HT1080 (cell line): ENCODE measurements at places on chromosomes 1 and 21. TPM values are rescaled to one million over a fixed set of nuclear protein-coding genes. Genes with fewer than 3 reads are reported as not detected.

DNA sequence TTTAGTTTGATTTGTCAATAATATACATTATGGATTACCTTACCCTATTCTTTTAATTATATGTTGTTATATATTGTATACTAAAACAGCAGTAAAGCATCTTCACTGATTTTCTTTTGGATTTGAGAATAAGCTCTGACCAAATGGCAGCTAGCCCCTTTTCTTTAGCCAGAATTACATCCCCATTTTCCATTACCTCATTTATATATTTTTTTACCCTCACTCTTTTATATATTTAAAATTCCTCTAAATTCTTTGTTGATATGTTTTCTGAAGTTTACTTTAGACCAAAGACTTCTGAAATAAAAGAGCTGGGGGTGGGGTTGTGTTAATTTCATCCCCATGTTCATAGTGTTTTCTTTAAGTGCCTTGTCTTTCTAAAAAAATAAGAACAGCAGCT lies 24.6 kb downstream of the ANGPTL1 start:
- no peak for DNase-seq

DNA sequence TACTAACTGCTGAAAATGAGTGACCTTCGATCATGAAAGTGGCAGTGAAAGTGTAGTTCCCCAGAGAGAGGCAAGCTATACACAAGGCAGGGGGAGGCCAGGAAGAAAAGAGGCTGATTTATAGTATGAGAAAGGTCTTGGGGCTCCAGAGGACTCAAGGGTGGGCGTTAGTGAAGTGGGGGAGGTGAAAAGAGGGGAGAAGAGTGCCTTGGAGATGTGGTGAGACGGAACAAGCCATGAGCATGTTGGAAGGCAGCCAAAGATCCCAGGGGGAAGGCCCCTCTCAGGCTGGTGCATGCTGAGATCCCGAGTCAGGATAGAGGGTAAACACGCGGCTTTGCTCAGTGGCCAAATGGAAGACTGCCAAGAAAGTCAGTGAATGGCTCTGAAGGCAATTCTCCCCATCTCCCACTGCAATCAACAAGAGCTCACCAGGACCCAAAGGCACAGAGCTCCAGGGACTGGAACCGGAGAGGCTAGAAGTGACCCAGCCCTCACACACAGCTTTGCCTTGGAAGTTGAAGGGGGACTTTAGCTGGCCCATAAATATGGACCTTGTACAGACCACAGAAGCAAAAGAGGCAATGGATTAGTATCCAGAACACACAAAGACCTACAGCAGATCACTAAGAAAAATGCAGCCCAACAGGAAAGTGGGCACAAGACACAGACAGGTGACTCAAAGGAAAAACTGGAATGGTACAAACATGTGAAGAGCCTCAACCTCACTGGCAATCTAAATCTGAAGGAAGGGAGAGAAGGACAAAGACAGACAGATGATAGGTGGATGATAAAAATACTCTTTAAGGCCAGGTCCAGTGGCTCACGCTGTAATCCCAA lies 49.6 kb downstream of the HSF2BP start:
- DNase-seq, result peak; percentile 78

The NBPF6 gene
- not detected in 2 replicates for total RNA-seq

- DNase-seq, result no peak
Observed at GRCh38 chr1:243733670-243734307, 116.3 kb downstream of the AKT3 start.

The GADD45A gene
- total RNA-seq, result 62.6 and 73.3 TPM in 2 replicates
